T-helper 2 cell (primary cell): ENCODE measurements at places on chromosomes 6 and 20.
A peak's percentile ranks its signal among the peaks of the same experiment; 100 is the strongest.

DNA sequence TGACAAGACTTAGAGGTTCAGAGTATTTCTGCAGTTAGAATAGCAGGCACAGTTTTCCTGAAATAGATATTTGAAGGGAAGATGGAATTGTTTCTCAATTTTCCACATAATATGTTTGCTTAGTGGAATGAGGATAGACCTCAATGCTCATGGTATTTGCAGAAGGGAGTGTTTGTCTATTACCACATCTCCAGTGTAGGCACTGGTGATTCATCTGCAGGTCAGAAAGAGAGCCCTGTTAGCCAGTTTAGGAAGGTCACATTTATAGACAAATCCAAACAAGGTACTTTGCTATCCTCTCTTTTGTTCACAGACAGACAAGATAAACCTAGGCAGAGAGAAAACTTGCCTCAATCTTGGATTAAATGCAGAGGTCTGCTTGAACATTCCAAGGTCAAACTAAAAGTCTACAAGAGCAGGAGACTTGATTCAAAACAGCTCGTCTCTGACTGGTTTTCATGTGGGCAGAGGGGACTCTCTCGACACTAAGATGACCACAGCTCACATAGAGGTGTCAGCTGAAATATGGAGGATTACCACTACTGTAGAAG, 22.8 kb downstream of the ISM1 start:
- DNase-seq = no peak

- DNase-seq = peak; percentile 71
Observed at GRCh38 chr6:118574051-118574865, 26.2 kb downstream of the PLN start.

DNA sequence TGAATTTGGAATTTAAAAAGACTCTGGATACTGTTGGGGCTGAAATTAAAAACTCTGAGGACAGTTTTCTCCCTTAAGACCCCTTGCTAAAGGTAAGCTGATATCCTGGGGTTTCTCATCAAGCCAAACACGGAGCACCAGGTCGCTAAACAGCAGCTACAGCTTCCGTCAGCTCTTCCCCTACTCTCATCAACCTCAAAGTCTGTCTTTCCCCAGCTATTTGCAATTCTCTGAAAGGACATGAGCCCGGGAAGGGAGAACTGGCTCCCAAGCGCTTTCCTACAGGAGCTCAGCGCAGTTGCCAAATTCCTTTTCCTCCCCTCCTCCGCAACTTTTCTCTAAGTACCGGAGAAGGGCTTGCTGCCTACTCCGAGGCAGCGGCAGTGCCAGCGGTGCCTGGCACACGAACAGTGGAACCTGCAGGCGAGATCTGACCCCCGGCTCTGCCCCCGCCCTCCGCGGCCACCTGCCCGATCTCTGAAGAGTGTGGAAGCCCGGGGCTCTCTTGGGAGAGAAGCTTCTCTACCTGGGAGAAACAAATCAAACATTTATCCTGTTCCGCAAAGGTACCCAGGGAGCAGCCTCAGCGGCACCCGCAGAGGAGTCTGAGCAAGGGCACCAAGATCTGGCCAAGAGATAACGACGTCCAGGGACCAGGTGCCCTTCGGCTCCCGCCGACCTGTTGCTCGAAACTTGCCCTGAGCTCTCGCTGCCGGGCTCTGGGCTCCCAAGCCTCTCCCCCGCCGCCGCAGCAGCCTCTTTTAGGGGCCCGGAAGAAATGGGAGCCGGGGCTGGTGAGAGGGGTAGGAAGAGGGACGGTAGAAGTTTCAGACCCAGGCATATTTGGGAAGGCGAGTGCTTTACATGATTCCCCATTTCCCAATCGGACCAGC, 2.2 kb downstream of the CBLN4 start:
- DNase-seq = no peak

GRCh38 chr6:34736823-34737222, 20.5 kb upstream of the SNRPC start:
- DNase-seq = no peak

- no peak for DNase-seq
Observed at GRCh38 chr20:24388828-24389380, 80.5 kb upstream of the SYNDIG1 start.

DNA sequence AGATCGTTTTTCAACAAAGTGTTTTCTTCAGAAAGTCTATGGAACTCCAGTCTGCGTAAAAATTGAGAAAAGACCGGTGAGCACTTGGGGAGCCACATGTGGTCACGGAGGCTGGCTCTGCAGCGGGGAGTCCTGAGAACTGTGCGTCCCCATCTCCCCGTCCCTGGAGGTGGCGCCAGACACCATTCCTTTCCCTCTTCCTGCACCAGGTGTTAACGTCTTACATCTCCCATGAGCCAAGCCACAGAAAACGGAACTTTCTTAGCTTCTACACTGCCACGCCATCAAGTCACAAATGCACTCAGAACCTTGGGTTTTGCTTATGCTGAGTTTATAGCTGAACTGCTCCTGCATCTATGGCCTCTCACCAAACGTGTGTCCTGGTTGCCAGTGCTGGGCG, 62.6 kb downstream of the GINS1 start:
- DNase-seq = no peak

DNA sequence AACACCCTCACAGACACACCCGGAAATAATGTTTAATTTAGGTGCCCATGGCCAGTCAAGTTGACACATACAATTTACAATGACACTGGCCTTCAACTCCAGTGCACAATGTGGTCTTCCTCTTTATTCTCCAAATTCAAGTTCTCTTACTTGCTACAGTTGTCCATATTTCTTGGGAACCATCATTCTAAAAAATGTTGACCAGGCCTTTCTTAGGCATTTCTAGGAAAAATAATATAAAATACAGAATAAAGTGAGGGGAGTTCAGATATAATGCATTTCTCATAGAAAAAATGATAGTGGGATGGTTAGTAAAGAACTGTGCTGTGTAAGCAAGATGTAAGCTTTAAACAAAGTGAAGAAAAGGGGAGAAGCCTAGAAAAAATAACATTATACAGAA, 298.9 kb downstream of the ARHGAP18 start:
- no peak for DNase-seq

GRCh38 chr6:6931071-6932025, 176.4 kb upstream of the RREB1 start:
- no peak for DNase-seq

- no peak for DNase-seq
Observed at GRCh38 chr20:61744691-61745396, 320.8 kb downstream of the TAF4 start.

DNA sequence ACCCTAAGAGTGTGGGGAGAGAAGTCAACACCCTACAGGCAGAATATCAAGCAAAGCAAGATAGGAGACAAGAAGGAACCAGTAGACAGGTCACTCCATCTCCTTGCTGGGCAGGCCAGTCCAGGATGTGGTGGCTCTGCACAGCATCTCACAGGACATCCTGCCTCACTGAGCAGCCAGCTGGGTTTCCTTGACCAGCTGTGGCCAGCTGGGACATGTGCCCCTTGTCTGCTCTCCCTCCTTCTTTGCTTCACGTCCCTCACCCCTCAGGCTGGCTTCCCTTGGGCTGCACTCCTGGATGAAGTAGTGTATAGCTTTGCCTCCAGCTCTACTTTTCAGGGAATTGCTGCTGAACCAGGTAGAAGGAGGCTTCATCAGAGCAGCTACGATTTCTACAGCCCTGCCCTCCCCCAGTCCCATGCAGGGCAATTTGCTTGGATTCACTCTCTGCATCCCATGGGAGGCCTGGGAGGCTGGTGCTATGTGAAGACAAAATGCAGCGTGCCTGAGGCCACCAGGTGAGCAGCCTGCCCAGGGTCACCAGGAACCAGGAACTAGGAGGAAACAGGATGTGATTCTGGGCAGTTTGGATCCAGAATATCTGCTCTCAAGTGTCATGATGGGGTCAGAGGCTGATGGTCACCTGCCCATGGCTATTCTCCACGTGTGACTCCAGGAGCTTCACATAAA, 110.0 kb upstream of the PMEPA1 start:
- DNase-seq = no peak

DNA sequence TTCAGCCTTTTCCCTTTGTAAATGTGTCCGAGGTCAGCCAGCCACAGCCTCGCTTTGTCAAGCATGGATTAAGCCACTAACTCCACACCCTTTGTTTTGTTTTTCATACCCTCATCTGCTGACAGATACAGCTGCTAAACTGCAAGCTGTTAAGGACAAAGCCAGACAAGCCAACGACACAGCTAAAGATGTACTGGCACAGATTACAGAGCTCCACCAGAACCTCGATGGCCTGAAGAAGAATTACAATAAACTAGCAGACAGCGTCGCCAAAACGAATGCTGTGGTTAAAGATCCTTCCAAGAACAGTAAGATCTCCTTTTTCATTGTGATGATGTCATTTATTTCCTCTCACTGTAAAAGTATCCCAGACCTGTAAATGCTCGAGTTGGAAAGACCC, 269.3 kb downstream of the ARHGAP18 start:
- no peak for DNase-seq

DNA sequence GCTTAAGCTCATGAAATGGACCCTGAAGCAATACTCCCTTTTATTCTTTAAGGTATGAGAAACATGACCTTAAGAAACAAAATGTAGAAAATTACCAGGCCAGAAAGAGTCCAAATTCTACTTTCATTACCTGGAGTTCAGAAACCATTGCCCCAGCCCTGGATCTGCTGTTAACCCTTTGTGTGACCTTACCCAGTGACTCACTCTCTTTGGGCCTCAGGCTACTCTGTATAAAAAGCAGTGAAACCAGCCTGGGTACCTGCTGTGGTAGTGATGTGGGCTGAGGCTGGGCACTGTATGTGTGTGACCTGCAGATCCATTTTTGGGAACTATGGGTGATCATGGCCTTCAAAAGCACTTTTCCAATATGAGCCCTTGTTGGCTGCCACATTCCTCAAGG, 47.2 kb downstream of the SLC9A8 start:
- no peak for DNase-seq

DNA sequence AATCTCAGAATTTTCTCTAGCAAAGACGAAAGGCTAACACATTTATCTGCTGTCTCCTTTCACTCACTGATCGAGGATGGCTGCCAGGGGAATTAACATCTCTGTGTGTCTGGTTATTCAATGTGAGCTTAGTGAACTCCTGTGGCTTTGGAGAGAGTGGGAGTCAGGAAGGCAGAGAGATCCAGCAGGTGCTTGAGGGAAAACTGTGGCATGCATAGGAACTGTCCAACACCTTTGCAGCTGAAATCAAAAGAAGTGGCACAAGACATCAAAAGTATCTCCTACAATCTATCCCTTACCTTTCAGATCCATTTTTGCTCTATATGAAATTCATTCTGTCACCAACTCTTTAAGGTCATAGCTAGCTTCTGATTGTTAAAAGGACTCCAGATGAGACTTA, 11.8 kb upstream of the FAM184A start:
- DNase-seq = no peak

DNA sequence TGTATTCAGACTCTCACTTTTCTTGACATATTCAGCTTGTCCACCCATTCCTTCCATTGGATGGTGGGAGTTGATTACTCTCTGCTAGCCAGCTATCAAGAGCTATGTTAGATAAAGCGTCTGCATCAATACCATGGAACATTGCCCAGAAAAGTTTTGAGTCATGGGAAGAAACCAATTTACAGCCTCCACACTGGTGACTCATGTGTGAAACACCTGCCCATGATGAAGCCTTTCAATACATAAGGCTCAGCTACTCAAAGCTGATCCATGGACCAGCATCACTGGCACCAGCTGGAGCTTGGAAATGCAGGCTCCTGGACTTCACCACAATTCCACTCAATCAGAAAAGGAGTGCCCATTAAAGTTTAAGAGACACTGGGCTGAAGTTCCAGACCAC, 16.1 kb downstream of the PLA2G7 start:
- no peak for DNase-seq

GRCh38 chr6:79868098-79868722, 79.1 kb downstream of the ELOVL4 start:
- DNase-seq = no peak

DNA sequence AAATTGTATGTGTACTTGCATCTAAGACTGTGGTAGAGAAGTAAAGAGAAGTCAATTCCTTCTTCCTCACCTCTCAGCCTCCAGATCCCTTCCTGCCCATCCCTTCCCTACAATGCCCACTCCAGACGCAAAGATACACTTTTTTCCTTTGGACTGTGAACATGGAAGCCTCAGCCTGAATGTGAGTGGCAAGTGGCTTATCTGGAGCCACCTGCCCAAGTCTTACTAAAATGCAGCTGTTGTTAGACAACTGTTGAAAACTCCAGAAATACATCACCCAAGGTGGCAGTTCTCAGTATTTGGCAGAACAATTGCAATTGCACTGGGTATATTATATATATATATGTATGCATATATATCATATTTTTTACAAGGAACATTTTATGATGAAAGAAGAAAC, 7.5 kb downstream of the VGLL2 start:
- no peak for DNase-seq

- DNase-seq = no peak
Observed at GRCh38 chr6:71414486-71414885, 125.9 kb downstream of the OGFRL1 start.

DNA sequence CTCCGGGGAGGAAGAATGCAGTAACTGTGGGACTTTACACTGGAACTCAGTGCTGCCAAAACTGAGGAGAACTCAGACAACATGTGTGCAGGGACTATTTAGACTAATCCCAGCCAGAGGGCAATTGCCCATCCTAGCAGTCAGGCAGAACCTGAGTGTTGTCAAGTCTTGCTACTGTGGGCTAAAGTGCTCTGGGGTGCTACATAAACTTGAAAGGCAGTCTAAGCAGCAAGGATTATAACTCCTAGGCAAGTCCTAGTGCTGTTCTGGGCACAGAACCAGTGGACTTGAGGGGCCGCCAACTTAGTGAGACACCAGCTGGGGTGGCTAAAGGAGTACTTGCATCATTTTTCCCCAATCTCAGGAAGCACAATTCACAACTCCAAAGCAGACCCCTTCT, 363.8 kb upstream of the PTCHD4 start:
- DNase-seq = no peak

GRCh38 chr6:28729501-28730402, 194.0 kb downstream of the TRIM27 start:
- no peak for DNase-seq

DNA sequence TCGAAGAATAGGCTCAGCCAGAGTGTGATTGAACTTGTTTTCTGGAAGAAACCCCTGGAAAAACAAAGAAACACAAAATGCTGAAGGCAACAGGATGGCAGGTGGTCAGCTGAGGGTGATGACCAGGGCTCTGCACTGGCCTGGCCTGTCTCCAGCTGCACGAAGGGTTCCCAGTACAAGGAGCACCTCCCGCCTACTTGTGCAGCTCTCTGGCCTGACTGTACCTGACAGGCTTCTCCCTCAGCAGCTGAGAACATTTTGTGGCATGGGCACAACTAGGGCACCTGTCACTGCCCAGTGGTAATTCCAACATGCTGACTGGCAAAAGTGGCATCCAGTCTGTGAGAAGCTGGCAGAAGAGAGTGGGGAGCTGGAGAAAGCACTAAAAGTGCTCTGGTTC, 38.8 kb upstream of the EMILIN3 start:
- no peak for DNase-seq

DNA sequence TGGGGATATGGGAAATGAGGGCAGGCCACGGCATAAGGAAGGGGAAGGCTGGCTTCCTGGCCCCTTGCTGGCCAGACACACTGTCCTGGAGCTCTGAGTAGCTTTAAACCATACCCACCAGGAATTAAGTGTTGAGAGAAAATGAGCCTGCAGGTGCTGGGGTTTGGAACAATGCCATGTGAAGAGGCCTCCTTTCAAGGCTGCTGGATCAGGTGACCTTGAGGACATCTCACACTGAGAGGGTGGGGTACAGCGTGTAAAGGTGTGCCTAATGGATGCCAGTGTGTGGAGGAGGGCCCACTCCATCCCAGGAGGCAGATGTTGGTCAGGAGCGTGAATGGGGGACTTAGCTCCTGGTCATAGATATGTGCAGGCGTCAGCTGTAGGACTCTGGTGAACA, 74.8 kb upstream of the MLN start:
- no peak for DNase-seq
